ENCODE measurements at places on chromosomes 13 and 19.

- DNase-seq = no peak
These were observed 27.4 kb downstream of the LATS2 start for GRCh38 chr13:21033856-21034602.

DNA sequence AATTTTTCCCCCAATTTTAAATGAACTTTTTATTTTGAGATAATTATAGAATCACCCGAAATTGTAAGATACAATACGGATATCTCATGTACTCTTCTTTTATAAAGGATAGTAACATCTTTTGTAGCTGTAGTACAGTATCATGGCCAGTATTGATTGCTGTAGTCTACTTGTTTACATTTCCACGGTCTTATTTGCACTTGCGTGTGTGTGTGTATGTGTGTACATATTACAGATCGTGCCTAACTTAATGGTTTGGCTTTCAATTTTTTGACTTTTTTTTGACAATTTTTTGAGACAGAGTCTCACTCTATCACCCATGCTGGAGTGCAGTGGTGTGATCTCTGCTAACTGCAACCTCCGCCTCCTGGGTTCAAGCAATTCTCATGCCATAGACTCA, 6.7 kb downstream of the PAN3 start:
- no peak for DNase-seq

- DNase-seq = peak; percentile 41
These were observed at the start of gene C2CD4C for GRCh38 chr19:408902-409515. C2CD4C (minus strand) TSS chr19:409147; CDS start chr19:408361, 786 bp downstream.

- peak; percentile 93 for DNase-seq
These were observed 15.8 kb upstream of the ZNF43 start for GRCh38 chr19:21851596-21852345.

DNA sequence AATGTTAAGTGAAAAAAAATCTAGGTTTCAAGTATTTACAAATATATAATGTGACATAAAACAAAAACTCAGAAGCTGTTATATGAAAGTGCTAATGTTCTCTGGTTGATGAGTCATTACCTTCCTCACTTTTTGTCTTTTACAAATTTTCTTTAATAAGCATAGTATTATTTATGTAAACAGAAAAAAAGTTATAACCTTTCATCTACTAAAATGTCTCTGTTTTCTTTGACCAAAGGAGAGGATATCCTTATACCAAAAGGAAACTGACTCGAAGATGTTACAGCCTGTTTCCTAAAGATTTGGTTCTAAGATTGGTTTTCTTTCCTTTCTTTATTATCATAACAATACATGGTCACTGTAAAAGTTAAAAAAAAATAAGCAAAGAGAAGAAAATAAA, 38.0 kb downstream of the RCBTB2 start:
- DNase-seq = no peak

DNA sequence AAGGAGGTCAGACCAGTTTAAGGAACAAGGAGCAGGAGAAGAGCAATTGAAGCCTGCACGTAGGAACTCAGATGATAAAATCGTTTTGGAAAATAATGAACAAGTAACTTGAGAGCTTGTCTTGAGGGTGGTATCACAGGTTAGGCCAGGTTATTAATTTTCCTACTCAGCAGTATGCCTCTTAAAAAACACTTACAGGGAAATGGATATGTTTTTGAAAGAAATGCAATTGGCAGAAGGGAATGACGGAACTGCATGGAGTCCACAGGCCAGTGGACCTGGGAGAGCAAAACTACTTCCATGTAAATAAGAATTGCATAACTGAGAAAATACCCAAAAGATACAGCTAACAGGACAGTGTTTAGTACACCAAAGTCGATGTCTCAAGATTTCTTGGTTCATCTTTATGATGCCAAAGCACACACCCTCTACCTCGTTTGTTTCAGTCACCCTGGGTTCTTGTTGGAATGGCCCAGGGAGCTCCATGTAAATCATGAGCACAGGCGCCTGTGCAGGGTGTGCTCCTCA, 35.2 kb downstream of the MBNL2 start:
- DNase-seq = no peak

GRCh38 chr19:40691421-40692211, 1.2 kb upstream of the NUMBL start:
- DNase-seq = no peak

DNA sequence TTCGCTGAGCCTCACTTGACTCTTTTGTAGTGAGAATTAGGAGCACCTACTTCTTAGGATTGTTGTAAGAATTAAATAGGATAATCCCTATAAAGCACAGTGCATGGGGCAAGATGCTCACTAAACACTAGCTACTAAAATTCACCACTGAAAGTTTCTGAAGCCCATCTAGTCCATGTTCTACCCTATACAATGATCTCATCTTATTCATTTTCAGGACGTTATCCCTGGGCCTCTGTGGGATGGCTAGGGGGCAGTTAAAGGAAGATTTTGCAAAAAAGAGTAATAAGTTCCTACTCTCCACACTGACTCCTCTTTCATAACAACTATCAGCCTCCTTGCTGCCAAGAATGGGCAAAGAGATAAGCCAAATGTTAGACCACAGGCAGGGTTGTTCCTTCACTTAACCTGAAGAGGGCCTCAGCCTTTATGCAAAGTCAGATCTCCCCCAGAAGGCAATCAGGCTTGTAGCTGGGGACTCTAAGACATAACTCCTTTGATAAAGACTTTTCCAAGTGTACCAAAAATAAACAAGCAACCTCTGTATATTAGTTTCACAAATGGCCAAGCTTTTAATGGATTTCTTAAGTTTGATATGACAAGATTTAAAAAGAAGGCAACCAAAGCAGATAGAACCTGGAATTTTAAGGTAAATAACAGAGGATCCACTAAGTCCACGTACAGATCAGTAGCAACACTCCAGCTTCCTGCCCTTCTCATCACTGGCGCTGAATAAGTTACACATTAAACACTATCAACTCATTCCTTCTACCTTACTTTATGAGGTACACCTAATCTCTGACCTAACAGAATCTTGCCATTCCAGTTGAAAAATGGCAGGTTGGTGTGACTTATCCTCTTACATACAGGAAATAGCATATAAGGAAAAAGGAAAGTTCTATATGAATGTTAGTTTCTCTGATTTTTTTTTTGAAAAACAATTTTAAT, 44.4 kb downstream of the ELF1 start:
- DNase-seq = no peak

GRCh38 chr13:41491436-41491835, 34.1 kb downstream of the RGCC start:
- DNase-seq = no peak
